Endothelial cell (in vitro differentiated cells): ENCODE measurements at places on chromosomes 2 and 18. TPM values are rescaled to one million over a fixed set of nuclear protein-coding genes. Genes with fewer than 3 reads are reported as not detected.
A peak's percentile ranks its signal among the peaks of the same experiment; 100 is the strongest.

The GALR1 gene
- total RNA-seq = not detected

The CFAP65 gene
- total RNA-seq = 0.59 TPM

The ATP8B1 gene
- total RNA-seq = 66.7 TPM

The GKN2 gene
- total RNA-seq = 0.36 TPM

The AMER3 gene
- 0.18 TPM for total RNA-seq

The CABLES1 gene
- 24.9 TPM for total RNA-seq

The RGPD4 gene
- total RNA-seq = not detected

The DRC1 gene
- 0.36 TPM for total RNA-seq

The FHL2 gene
- total RNA-seq = 18.5 TPM

- no peak for DNase-seq
These were observed 45.6 kb downstream of the APLF start for GRCh38 chr2:68512966-68513365.

DNA sequence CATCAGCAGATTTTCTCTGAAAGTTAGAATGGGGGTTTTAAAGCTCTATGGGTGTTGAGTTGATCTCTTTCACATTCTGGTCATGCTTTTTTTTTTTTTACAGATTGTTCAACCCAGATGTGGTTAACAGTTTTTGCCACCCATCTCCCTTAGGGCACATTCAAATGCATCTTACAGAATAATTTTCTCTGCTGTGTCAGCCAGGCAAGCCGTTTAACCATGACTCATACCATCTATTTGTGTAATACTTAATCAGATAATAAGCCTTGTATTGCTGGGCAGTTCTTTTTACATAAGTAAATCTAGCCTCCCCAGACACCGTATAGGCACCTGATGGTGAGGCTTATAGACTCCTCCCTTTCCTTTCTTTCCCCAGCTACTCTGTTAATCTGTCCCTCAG lies 62.0 kb downstream of the TGIF1 start:
- DNase-seq = no peak

GRCh38 chr2:128914320-128914719 lies 595.7 kb upstream of the HS6ST1 start:
- no peak for DNase-seq

DNA sequence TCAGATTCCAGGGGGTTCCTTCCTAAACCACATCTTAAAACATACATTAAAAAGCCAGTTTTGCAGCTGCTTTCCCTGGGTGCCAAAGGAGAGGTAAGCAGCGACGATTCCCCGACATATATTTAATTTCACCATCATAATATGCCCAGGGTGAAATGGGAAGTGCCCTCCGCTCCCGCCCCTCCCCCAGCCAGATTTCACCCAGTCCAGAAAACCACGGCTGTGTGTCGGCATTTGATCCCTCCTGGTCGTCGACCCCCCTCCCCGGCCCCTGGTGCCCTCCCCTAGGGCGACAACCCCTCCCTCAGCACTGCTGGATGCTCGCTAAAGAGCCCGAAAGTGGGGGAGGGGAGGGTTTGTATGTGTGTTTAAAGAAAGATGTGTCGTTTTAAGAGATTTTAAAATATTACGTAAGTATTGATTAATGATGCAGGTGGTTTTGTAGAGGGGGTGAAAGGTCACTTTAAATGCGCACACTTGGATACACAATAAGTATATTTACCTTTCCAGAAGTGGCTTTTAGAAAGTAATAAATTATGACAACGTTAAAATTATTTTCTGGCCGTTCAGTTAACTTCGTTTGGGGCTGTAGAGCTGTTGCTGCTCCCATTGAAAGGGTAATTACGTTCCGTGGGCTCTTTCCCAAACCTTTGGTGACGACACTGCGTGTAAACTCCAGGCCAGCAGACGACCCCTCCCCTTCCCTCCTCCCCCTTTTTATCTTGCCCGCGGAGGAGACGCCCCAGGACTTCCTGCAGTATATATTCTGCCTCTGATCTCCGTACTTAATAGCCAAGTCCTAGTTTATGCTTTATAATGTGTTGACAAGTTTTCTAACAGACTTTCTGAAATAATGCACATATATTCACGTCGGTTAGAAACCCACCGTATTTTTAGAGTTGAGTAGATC lies 3.4 kb upstream of the BCL11A start:
- no peak for DNase-seq

- DNase-seq = no peak
These were observed 211.6 kb upstream of the TNP1 start for GRCh38 chr2:217071416-217071815.

GRCh38 chr2:112665113-112665780 lies 19.5 kb downstream of the SLC20A1 start:
- no peak for DNase-seq

DNA sequence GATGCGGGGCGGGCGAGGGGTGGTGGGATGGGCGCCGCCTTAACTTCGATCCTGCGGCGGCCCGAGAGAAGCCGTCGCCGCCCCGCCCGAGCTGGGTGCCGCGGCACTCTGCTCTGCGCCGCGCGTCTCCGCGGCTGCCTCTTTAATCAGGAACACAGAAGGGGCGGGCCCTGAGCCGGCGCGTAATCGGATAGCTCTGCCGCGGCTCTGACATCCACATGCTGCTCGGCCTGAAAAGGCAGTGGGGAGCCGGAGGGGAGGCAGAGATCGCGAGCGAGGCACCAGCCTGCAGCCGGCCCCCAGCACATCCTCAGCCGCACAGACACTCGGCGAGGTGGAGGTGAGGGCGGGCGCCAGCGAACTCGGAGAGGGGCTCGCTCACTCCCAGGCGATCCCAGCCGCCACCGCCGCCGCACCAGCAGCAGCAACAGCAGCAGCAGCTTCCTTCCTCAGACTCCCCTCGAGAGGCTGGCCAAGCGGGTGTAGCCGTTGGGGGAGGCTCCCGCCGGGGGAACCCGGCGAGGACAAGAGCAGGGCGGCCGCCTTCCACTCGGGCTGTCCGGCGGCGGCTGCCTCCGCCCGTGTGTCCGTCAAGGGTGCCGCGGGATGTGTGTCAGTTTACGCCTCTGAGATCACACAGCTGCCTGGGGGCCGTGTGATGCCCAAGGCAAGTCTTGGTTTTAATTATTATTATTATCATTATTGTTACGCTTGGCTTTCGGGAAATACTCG lies at the start of gene NRP2:
Gene NRP2 (plus strand): TSS at position 263 of the 732 bp plus-strand sequence. CDS start 790 bp downstream, outside the sequence.
- peak; percentile 81 for DNase-seq

- no peak for DNase-seq
These were observed 3.1 kb upstream of the B3GNT2 start for GRCh38 chr2:62192811-62193210.

DNA sequence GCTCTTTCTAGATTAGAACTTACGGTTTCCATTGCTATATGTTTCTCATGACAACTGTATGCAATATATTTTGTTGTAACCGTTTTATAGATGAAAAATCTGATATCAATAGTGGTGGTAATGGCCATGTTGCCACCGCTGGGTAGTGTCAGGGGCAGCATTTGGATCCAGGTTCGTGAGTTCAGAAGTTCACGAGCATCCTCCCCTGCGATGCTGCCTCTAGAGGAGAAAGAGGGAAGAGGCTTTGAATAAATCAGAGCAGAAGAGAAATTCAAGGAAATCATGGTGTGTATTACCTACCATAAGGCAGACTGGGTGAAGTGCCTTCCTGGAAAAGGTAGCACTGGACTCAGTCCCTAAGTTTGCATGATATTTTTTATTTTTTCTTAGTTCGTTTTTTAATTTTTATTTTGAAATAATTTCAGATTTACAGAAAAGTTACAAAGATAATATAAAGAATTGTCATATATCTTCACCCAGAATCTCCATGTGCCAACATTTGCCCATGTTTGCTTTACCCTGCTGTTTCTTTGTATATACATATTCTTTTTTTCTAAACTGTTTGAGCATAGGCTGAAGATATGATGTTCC lies 3.3 kb upstream of the ZBTB7C start:
- DNase-seq = peak; percentile 44

DNA sequence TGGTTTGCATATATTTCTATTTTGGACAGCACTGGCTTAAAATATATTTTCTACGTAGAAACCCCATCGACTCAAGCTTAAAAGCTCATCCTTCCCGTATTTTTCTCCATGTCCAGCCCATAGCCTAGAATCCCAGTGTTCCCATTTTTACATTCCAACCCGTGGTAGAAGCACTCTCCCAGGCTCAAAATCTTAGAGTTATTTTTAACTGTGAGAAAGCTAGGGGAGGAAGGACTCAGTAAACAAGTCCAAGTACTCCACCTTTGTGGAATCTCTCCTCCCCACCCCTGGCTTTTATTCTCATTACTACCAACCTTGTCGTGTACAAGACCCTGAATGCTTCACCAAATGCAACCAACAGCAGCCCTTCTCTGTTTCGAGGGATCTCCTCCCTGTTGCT lies 69.8 kb downstream of the KLF7 start:
- no peak for DNase-seq

- no peak for DNase-seq
These were observed 4.6 kb downstream of the LOXHD1 start for GRCh38 chr18:46652372-46652771.

DNA sequence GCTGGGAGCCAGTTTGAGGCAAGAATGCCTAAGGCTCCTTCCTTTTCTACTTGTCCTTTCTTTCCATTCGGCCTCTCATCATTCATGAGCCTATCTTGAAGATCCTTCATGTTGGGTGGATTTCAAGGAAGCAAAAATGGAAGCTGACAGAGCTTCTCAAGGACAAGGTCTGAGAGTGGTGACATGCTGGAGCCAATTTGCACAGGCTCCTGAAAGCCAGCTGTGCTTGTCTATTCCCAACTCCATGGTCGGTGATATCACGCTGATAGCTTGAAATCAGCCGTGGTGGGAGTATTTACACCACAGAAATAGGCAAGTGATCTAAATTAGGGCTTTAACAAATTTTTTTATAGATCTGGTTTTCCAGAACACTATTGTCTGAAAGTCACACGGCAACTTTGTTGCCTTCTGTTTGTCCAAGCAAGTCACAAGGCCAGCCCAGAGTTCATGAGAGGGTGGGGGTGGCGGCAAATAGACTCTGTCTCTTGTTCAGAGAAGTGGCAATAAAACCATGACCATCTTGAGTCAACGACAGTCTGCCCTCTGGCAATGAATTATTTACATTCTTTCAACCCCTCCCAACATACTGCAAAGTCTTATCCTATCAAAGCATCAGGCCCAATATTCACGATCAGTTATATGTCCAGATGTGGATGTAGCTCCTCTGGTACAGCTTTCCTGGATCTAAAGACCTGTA lies 49.9 kb upstream of the SLC35F5 start:
- no peak for DNase-seq

DNA sequence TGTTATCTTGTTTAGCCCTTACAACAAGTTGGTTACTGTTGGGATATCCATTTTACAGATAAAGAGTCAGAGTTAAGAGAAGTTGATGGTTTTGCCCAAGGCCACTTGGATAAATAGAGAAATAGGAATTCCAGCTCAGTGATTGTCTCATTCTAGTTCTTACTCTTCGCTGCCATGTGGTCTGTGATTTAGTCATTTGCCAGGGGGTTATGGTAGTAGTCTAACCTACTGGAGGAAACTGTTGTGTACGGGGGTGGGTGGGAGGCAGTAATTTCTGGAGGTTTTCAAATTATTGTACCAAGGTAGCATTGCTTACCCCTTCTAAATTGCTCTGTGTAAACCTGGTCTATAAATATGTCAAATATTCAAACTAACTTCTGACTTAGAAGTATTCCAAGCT lies 110.4 kb downstream of the MAP2 start:
- no peak for DNase-seq

- DNase-seq = peak; percentile 73
These were observed 126.0 kb downstream of the OSBPL1A start for GRCh38 chr18:24271381-24272228.

DNA sequence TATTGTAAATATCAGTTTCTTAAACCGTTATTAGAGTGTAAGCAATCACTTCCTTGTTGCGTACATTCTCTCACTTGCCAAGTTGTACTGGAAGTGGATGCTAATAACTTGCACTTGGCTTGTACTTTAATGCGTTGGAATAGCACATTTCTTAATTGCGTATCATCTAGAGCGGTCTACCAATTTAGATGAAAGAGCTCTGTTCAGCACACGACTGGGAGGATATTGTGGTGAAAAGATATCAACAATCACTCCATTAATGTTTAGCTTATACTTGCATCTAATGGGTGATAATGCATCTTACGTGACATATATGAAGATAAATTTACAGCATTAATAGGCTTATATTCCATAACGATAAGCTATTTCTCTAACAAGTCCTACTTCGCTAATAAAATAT lies 11.7 kb upstream of the TMEFF2 start:
- no peak for DNase-seq

DNA sequence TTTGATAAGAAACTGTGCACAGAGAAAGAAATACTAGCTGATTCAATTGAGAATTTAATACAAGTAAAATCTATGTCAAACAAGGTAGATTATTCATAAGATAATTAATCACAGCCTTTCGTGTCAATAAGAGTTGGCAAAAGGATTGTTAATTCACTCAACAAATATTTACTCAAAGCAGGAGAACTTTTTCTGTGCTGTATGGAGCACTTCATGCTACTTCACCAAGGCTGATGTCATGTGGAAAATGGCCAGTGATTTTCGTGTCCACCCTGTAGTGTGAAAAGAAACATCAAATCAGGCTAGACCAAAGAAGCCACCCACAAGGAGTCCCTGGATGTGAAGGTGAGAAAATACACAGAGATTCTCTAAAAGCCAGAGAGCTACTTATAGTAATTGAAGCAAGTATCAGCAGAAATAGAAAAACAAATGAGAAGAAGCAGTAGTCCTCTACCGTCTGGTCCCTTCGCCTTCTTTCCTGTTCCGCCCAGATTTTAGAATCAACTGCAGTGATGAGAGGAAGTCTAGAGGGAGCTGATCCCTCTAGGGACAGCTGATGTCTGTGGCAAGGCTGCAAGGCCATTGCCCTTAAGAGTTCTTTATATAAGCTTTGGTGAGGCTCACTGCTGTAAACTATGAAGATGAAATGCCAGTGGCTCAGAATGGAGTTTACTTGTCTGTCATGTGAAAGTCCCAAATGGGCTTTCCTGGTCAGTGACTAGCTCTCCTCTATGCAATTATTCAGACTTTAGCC lies 201.3 kb upstream of the APCDD1 start:
- no peak for DNase-seq

GRCh38 chr2:30915486-30915885 lies 108.2 kb upstream of the CAPN13 start:
- DNase-seq = peak; percentile 73

GRCh38 chr2:136029149-136029548 lies 43.7 kb upstream of the DARS1 start:
- no peak for DNase-seq

- DNase-seq = no peak
These were observed 81.3 kb downstream of the VSNL1 start for GRCh38 chr2:17621781-17622180.

DNA sequence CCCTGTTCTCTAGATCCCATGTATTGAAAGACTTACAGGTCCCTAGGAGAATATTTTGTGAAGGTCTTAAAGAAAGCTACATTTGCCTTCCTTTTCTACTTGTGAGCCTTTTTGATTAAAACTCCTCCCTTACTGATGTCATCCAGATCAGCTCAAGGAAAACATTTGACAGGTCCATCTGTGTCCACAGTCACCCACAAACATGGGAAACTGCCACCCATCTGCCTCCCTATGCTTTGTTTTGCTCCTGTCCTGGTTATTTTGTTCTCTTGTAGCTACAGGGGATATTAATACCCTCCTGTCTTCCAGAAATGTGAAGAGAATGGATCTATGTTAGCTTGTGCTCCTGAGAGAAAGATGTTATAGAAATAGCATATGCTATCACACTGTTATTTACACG lies 203.6 kb upstream of the GALNT5 start:
- DNase-seq = no peak
